ENCODE measurements at places on chromosomes 11 and 22. TPM values are rescaled to one million over a fixed set of nuclear protein-coding genes. Genes with fewer than 3 reads are reported as not detected.

- H3K4me3 ChIP-seq, result no peak overlapping the region
- no peak overlapping the region for H3K27ac ChIP-seq
- no peaks in the 10 kb centered on the region for H3K27me3 ChIP-seq
- DNase-seq, result no peak
- no peaks in the 10 kb centered on the region for H3K4me1 ChIP-seq
Measured at GRCh38 chr11:104222464-104222863, 58.5 kb upstream of the PDGFD start.

GRCh38 chr22:49760630-49761571, 66.8 kb downstream of the BRD1 start:
- no peak for DNase-seq
- no peak overlapping the region for H3K4me3 ChIP-seq
- no peak overlapping the region for H3K27ac ChIP-seq
- H3K4me1 ChIP-seq, result no peaks in the 10 kb centered on the region
- H3K36me3 ChIP-seq, result no peaks in the 10 kb centered on the region
- no peaks in the 10 kb centered on the region for H3K27me3 ChIP-seq

DNA sequence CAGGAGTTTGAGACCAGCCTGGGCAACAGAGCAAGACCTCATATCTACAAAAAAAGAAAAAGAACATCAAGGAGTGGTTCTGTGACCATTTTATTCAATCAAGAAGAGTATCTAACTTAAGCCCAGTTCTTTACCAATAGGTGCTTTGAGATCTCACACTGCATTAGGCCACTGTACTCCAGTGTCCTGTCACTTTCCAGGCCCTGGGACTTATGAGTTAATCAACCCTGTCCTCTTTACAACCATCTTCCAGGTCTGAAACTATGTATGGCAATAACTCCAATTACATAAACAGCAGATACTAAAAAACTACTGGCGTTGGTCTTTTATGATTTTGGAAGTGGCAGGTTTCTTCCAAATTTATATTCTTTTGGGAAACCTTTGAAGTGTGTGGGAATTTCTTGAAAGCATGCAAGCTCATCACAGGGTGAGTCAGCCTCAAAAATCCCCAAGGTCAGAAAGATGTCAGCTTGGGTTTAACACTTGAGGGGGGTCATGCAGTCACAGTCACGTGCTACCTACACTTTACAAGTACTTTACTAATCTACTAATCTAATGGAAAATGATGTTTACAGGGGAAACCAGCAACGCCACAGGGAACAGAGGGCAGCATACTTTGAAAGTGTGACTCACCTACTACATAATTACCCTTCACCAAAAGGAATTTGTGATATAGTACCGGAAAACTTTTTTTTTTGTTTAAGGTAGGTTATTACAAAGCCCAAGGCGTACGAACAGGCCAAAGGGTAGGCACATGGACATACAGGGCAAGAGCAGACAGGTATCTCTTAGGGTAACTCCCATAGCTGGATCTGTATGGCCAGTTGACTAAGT, 15.6 kb downstream of the PISD start:
- peak overlapping the region; percentile 84 for H3K27ac ChIP-seq
- H3K4me1 ChIP-seq, result peaks cover 32% of the 10 kb centered on the region
- no peaks in the 10 kb centered on the region for H3K27me3 ChIP-seq
- H3K36me3 ChIP-seq, result peaks cover 18% of the 10 kb centered on the region
- no peak for DNase-seq

MRGPRX3 gene
- not detected for total RNA-seq

CNTN5 gene
- not detected for total RNA-seq

DNA sequence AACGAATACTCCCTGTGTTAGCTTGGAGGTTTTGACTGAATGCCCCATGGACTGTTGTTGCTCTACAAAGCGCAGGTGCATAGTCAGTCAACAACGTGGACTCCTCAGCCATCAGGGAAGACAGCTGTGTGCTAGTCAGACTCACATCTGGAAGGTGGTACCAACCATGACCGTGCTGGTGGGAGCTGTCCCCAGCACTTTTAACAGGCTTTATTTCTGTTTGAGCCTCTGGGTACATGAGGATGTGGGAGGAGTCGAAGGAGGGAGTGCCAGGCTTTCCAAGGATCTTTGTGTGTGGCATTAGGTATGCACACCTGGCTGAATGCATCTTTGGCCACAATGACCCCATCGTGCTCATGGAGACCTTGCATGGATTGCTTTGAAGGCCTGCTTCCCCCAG, 6.6 kb downstream of the RASSF10 start:
- H3K27me3 ChIP-seq, result peaks cover 27% of the 10 kb centered on the region
- H3K4me1 ChIP-seq, result peaks cover 27% of the 10 kb centered on the region
- H3K36me3 ChIP-seq, result no peaks in the 10 kb centered on the region
- no peak overlapping the region for H3K4me3 ChIP-seq

GRCh38 chr22:37063431-37064420, 12.2 kb downstream of the KCTD17 start:
- peaks cover 22% of the 10 kb centered on the region for H3K4me1 ChIP-seq
- peaks cover 23% of the 10 kb centered on the region for H3K27me3 ChIP-seq
- H3K27ac ChIP-seq, result no peak overlapping the region
- no peak for DNase-seq
- H3K36me3 ChIP-seq, result no peaks in the 10 kb centered on the region

- DNase-seq, result no peak
- no peak overlapping the region for H3K4me3 ChIP-seq
- H3K27ac ChIP-seq, result no peak overlapping the region
- H3K36me3 ChIP-seq, result no peaks in the 10 kb centered on the region
- H3K4me1 ChIP-seq, result no peaks in the 10 kb centered on the region
- no peaks in the 10 kb centered on the region for H3K27me3 ChIP-seq
Measured at GRCh38 chr11:60389279-60389910, 6.9 kb upstream of the MS4A14 start.

DNA sequence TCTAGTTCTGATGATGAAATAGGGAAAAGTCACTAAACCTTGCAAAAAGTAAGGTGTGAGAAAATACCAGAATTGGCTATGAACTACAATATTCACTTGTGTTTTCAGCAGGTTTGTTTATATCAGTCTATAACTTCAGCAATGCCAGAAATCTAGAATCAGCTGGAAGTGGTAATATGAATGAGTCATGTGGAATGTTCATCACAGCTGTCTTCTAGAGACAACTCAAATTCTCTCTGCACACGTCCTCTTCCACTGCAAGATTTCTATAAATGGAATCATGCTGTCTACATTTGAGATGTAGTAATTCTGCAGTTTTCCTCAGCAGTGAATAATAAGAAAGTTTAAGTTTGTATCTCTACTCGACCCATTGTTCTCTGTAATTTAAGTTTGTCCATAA, 89.9 kb downstream of the OR4A15 start:
- DNase-seq, result no peak
- H3K27ac ChIP-seq, result no peak overlapping the region
- H3K27me3 ChIP-seq, result no peaks in the 10 kb centered on the region
- peaks cover 12% of the 10 kb centered on the region for H3K36me3 ChIP-seq
- H3K4me3 ChIP-seq, result no peak overlapping the region

- H3K27ac ChIP-seq, result no peak overlapping the region
- H3K27me3 ChIP-seq, result no peaks in the 10 kb centered on the region
- no peaks in the 10 kb centered on the region for H3K36me3 ChIP-seq
- no peak overlapping the region for H3K4me3 ChIP-seq
Measured at GRCh38 chr22:37309211-37310074, 27.1 kb downstream of the CYTH4 start.

- H3K27ac ChIP-seq, result no peak overlapping the region
- H3K4me1 ChIP-seq, result no peaks in the 10 kb centered on the region
- H3K36me3 ChIP-seq, result no peaks in the 10 kb centered on the region
- H3K4me3 ChIP-seq, result no peak overlapping the region
- no peak for DNase-seq
Measured at GRCh38 chr22:49752598-49753091, 75.0 kb downstream of the BRD1 start.

CCDC87 gene
- total RNA-seq, result 1.2 TPM

KCNQ1OT1 gene
- 2.8 TPM for total RNA-seq

BTBD18 gene
- total RNA-seq, result not detected

- DNase-seq, result no peak
- no peak overlapping the region for H3K4me3 ChIP-seq
- H3K27me3 ChIP-seq, result peaks cover 99% of the 10 kb centered on the region
- H3K27ac ChIP-seq, result no peak overlapping the region
Measured at GRCh38 chr22:22816766-22817410, 70.7 kb upstream of the IGLL5 start.

UPK3A gene
- 0.89 TPM for total RNA-seq

TIGD3 gene
- total RNA-seq, result 3.0 TPM

DNA sequence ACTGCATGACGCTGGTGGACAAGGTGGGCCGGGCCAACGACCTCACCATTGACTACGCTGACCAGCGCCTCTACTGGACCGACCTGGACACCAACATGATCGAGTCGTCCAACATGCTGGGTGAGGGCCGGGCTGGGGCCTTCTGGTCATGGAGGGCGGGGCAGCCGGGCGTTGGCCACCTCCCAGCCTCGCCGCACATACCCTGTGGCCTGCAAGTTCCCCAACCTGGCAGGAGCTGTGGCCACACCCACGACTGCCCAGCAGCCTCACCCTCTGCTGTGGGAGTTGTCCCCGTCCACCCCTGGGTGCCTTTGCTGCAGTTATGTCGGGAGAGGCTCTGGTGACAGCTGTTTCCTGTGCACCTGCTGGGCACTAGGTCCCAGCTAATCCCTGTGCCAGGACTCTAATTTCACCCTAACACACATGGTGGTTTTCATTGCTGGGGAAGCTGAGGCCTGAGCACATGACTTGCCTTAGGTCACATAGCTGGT, 49.0 kb upstream of the PPP6R3 start:
- H3K4me3 ChIP-seq, result no peak overlapping the region
- H3K36me3 ChIP-seq, result peaks cover 5% of the 10 kb centered on the region
- DNase-seq, result no peak
- no peaks in the 10 kb centered on the region for H3K27me3 ChIP-seq
- H3K27ac ChIP-seq, result no peak overlapping the region

DNA sequence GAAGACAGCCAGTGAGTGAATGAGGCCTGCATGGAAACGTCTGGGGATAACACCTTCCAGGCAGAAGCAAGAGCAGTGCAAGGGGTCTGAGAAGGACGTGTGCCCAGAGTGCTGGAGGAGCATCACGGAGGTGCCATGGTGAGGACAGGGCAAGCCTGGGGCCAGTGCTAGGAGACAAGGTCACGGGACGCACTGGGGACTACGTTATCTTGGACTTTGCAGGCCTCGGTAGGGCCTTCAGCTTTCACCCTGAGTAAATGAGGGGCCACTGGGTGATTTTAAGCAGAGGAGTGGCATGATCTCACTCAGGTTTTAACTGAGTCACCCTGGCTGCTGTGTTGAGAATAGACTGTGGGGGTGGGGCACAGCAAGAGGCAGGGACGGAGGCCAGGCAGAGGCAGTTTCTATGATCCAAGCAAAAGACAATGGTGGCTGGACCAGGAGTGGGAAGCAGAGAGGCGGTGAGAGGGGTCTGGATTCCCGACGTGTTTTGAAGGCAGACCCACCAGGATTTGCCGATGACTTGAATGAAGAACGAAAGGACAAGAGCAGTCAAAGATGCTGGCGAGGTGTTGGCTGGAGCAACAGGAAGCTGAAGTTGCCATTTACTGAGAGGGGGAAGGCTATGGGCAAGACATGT, 102.7 kb upstream of the PARVA start:
- H3K4me1 ChIP-seq, result no peaks in the 10 kb centered on the region
- H3K27ac ChIP-seq, result no peak overlapping the region
- H3K36me3 ChIP-seq, result no peaks in the 10 kb centered on the region
- DNase-seq, result no peak
- H3K27me3 ChIP-seq, result no peaks in the 10 kb centered on the region

DNA sequence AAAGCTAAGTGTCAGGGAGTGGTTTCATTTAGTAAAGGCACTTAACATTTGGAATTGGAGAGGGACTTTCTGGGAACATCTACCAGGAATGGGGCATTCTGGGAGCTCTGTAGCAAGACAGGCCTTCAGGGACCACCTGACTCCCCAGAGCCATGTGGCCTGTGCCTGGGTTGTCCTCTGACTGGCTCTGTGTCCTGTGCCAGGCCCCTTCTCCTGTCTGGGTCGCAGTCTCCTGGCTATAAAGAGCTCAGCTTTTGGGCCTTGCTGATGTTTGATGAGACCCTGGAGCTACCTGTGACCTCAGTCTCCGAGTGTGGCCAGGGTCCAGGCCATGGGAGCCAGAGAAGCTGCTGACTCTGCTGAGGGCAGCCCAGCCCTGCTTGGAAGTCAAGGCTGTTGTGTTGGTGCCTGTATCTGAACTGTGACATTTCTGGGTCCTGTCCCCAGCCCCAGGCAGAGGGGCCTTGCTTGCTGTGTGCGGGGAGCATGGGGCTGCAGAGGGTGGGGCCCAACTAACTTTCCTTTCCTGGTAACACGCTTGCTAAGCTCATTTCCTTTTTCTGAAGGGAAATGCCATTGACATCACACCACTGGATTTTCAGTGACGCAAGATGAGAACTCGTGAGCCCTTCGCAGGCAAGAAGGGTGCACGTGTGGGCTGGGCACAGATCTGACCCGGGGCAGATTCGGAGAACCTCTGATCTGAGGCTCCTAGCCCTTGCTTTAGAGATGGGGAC, 41.3 kb downstream of the LRRC32 start:
- no peaks in the 10 kb centered on the region for H3K4me1 ChIP-seq
- H3K4me3 ChIP-seq, result no peak overlapping the region
- H3K36me3 ChIP-seq, result no peaks in the 10 kb centered on the region
- no peaks in the 10 kb centered on the region for H3K27me3 ChIP-seq
- H3K27ac ChIP-seq, result no peak overlapping the region

DNA sequence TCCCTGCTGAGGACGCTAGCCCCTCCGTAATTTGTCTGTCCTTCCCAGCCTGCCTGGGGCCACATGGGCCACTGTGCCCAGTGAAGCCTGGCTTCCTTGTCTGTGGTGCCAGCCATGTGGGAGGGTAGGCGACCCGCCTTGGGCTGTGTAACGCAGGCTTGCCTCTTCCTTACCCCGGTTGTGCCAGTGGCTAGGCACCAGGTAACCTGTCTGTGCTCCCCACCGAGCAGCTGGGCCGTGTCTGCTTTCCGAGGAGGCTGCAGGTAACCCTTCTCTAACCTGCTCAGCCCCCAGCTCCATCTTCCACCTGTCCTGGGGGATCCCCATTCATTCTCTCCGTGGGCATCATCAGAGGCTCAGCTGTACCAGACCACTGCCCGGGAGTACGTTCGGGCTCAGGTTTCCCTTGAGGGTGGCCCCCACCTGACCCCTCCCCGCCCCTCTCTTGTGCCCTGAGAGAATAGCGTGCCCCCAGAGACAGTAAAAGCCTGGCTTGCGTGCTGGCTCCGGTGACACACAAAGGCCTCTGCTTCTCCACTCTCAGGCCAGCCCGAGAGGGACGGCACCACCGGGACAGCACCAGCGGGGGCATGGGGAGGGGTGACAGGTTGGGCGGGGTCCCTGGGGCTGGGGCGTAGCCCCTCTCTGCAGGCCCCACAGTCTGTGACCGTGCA, 79.1 kb downstream of the CDKN1C start:
- no peaks in the 10 kb centered on the region for H3K4me1 ChIP-seq
- H3K4me3 ChIP-seq, result no peak overlapping the region
- H3K27ac ChIP-seq, result no peak overlapping the region
- no peaks in the 10 kb centered on the region for H3K36me3 ChIP-seq
- no peak for DNase-seq

DNA sequence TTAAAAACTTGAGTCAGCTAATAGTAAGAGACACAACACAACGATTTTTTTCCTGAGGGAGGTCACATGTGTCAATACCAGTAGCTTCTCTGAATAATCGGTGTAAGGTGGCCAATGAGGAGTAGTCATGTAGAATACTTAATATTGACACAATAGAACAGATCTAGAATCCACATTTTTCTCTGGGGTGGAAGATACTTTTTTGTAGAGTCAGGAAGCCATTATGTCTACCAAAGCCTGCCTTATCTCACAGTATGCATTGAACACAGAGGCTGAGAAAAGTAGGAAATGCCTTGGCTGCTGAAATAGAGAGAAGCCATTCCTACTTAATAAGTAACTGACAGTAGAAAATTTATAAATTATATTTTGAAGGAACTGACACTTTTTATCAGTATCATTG, 725.0 kb downstream of the METTL15 start:
- peaks cover 48% of the 10 kb centered on the region for H3K4me1 ChIP-seq
- no peaks in the 10 kb centered on the region for H3K36me3 ChIP-seq
- no peaks in the 10 kb centered on the region for H3K27me3 ChIP-seq
- H3K4me3 ChIP-seq, result no peak overlapping the region
- no peak overlapping the region for H3K27ac ChIP-seq

All from GM23338 (cell line).